Cerebellum (tissue), 4 donors: ENCODE measurements at places on chromosomes 4 and X.

- DNase-seq = no peak
Observed at GRCh38 chr4:67234296-67234695, 311.0 kb downstream of the CENPC start.

- no peak for DNase-seq
Observed at GRCh38 chr4:121156822-121157769, 7.0 kb downstream of the TNIP3 start.

- no peak for DNase-seq
Observed at GRCh38 chr4:169250796-169251195, 20.0 kb downstream of the SH3RF1 start.

DNA sequence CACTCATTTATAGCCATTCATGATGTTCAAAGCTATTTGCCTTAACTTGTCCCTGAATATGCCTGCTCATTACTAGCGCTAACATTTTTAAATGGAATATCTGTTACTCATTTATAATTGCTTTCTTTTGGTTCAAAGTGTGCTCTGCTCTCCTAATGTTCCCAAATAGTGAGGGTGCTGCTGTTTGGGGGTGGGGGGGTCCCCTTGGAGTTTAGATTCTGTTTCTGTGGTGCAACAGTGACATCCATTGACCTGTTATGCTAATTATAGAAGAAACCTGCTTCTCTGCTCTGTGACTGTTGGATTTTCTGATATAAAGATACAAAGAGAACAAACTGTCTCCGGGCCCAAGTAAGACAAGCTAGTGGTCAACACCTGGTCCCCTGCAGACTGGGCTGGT lies 222.4 kb downstream of the SHROOM3 start:
- DNase-seq = no peak

- no peak for DNase-seq
Observed at GRCh38 chrX:1902901-1903235, 288.0 kb downstream of the ASMT start.

- DNase-seq = peak; percentile 85
Observed at GRCh38 chr4:90127223-90127705, at the start of gene CCSER1. CCSER1 (plus strand) TSS chr4:90127394.

GRCh38 chrX:17021851-17022604 lies 75.6 kb downstream of the REPS2 start:
- no peak for DNase-seq

DNA sequence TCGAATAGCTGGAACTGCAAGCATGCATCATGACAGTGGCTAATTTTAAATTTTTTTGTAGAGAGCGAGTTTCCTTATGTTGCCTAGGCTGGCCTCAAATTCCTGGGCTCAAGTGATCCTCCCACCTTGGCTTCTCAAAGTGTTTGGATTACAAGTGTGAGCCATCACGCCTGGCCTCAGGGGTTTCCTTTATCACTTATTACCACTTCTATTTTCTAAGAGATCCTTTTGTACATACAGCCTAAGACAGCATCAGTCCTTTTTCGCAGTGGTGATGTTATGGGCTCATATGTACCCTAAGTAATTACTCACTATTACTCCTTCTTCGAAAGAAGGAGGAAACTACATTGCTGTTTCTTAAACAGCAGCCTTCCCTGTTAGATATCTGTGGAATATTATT lies 54.1 kb upstream of the CDKN2AIP start:
- no peak for DNase-seq

- no peak for DNase-seq
Observed at GRCh38 chrX:134161162-134161561, 75.8 kb upstream of the CCDC160 start.

- no peak for DNase-seq
Observed at GRCh38 chrX:32150141-32150540, 1061.2 kb downstream of the DMD start.

DNA sequence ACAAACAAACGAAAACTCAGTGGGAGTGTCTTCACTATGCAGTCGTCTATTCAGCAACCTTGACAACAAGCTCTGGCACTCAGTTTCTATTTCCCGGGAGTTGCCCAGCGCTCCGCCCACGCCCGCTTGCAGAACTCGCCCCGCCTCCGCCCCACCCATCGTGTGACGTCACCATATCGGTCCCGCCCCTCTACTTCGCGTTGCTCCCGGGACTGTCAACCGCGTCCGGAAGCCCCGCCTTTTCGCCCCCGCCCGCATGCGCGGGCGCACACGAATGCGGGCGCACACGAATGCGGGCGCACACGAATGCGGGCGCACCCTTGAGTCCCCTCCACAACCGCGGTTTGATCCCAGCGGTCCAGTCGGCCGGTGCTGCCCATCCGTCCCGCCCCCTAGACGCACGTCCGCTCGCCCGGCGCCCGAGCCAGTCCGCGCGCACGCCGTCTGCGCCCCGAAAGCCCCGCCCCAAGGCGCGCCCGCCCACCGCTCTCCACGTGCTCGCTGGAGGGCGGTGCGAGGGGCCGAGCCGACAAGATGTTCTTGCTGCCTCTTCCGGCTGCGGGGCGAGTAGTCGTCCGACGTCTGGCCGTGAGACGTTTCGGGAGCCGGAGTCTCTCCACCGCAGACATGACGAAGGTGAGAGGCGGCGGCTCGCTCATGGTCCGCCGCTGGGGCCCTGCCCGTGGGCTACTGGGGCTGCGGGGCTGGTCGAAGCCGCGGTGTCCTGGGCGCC lies at the start of gene LAP3:
Gene LAP3, plus strand, starts transcription at position 267 of the 733 bp plus-strand sequence. Its CDS starts 268 bp downstream, at position 535.
- DNase-seq = peak; percentile 100

GRCh38 chrX:120242813-120243212 lies 7.8 kb upstream of the ZBTB33 start:
- no peak for DNase-seq

- DNase-seq = no peak
Observed at GRCh38 chrX:73965833-73966232, 338.1 kb upstream of the ZCCHC13 start.

GRCh38 chrX:51332188-51332942 lies at the start of gene NUDT10:
NUDT10 (plus strand) TSS chrX:51332822; CDS start chrX:51332966, 144 bp downstream.
- DNase-seq = peak; percentile 62

DNA sequence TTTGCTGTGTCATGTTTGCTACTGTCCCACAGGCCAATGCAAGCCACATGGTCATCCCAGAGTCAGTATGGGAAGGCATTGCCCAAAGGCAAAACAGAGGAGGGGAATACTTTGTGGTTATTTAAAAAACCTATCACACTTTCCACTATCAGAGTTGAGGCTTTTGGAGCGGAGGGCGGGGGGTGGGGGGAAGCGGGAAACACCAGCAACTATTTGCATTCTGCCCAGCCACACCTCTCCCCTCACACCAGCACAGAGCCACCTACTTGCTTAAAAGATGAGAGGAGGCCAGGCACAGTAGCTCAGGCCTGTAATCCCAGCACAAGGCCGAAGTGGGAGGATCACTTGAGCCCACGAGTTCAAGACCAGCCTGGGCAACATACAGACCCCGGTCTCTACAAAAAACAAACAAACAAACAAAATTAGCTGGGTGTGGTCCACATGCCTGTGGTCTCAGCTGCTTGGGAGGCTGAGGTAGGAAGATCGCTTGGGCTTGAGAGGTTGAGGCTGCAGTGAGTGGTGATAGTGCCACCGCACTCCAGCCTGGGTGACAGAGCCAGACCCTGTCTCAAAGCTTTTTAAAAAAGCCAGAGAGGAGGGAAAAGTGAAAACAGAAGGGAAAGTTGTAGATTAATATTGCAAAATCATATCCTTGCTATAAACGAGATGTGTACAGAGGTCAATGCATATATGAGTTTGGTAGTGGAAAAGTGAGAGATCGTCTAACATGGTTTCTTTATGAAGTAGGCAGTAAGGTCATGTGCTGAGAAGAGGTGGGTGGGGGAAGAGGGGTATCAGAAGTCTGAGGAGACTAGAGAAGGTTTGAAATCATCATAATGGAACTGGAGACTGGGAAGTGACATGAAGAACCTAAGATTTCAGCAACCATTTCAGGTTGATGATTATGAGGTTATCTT lies 1.9 kb upstream of the CHST7 start:
- no peak for DNase-seq

DNA sequence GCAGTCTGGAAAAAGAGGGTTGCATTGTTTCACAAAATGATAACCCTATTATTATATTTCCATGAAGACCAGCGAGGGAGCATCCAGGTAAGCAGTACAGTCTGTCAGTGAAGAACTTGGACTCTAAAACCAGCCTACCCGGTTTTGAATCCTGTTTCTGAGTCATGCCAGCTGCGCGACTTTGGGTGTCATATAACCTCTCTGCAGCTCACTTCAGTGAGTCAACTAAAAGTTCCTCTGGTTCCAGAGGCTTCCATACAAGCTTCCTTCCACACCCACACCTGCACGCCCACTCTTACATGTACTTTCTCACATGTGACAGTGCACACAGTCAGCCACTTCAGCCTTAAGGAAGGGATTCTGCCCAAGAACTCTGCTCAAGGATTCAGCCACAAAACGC lies 49.8 kb upstream of the PRPS2 start:
- DNase-seq = no peak

- DNase-seq = no peak
Observed at GRCh38 chr4:15270201-15270600, 157.6 kb upstream of the C1QTNF7 start.

DNA sequence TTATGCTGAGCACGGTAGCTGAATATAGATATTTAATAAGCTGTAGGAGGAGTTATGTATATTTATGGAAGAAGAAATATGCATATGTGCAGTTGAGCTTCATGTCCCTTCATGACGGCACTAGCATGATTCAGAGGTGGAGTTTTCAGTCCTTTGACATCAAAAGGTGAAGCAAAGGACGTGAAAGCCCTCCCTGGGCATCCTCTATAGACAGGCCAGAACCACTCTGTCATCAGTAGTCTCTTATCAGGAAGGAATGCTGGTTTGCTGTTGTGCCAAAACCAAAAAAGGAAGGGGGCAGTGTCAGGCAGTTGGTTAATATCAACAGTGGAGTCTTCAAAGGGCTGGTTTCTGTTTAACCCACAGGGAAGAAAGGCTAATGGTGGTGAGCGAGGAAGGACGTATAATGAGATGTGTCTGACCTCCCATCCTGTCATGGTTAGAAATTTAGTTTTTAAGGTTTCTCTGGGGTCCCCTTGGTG lies 23.5 kb upstream of the IL2 start:
- DNase-seq = no peak

- DNase-seq = no peak
Observed at GRCh38 chr4:66564901-66565651, 894.8 kb upstream of the EPHA5 start.

GRCh38 chr4:26468977-26469376 lies 21.3 kb downstream of the CCKAR start:
- DNase-seq = no peak

- no peak for DNase-seq
Observed at GRCh38 chrX:112066813-112067212, 15.8 kb downstream of the TRPC5 start.

DNA sequence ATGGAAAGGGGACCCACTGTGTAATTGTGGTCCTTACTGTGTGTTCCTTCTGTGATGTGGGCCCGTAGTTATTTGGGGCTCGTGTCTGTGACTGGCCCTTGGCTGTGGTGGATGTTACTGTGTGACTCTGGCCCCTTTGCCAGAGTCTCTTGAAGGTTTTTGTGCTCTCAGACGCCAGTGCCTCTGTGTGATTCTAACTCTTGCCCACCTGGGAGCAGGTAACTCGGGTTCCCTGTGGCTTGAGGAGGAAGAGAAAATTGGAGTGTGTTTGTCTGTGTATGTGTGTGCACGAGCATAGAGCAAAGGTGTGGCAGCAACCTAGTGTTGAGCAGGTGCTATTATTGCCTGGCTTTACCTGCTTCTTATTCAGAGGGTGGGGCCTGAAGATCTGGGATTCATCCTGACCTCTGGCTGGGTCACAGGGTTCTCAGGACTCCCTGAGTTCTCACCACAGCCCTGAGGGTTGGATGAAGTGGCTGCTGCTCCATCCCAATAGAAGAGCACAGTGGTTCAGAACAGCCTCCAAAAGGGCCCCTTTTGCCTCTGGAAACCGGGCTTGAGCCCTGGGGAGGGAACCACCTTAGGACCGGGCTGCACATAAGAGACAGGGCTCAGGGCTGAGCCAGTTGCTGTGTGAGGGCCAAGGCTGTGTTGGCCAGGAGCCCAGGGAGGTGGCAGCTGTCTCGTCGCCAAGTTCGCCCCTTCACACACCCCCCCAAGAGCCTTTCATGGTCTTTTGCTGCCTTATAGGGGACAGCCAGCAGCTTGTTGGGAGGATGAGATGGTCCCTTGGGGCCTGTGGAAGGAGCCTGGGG lies 1.3 kb downstream of the RBM10 start:
- DNase-seq = no peak

- DNase-seq = no peak
Observed at GRCh38 chr4:113368056-113368455, 318.6 kb downstream of the ANK2 start.

- DNase-seq = no peak
Observed at GRCh38 chrX:48938721-48939425, 18.5 kb downstream of the OTUD5 start.

- no peak for DNase-seq
Observed at GRCh38 chr4:172709376-172709775, 459.2 kb upstream of the GALNT7 start.

- DNase-seq = peak; percentile 5
Observed at GRCh38 chr4:36351082-36351666, 69.8 kb downstream of the DTHD1 start.

DNA sequence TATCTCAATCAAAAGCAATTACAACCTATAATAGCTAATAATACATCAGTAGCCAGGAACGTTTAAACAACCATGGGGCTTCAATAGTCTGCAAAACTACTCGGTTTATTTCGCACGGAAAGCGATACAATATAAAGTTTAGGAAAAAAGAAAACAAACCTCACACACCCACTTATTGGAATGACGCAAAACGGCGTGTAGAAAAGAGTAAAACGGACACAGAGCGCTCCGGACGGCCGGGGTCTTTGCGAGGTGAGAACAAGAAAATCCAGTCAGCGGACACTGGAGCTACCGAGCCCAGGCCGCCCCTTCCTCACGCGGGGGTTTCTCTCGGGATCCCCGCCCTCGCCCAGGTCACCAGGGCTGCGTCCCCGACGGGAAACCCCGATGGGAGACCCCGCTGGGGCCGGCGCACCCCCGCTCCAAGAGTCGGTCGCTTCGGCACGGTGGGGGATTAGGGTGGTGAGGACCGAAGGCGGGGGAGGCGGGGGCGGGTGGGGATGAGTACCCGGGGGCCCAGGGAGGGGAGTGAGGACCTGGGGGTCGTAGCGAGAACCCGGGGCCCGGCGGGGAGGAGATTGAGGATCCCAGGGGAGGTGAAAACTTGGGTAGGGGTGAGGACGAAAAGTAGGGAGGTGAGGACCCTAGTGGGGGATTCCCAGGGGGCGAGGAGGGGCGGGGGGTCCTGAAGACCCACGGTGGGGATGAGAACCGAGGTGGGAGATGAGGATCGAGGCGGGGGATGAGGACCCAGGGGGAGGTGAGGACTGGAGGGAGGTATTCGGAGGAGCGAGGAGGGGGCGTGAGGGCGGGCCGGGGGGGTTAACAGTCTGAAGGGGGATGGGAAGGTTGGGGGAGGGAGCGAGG lies 737 bp downstream of the NELFA start:
- DNase-seq = no peak
